Globus pallidus (tissue), 1 donor: ENCODE measurements at places on chromosomes 5 and 9.
A peak's percentile ranks its signal among the peaks of the same experiment; 100 is the strongest.

GRCh38 chr9:93066978-93067603 lies 8.6 kb downstream of the SUSD3 start:
- no peak for DNase-seq

DNA sequence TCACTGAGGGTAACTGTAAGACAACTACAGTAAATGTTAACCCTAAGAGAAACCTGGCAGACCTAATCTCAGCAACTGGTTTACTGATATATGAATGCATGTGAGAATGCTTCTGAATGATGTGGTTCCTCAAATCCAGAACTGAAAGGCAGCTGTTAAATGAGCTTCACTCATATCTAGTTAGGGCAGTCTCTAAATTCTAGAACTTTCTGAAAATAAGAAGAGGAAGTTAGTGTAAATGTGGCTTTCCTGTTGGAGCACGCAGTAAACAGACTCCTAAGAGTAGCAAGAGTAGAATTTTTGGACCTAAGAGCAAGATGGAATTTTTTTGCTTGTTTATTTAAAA lies 117.9 kb upstream of the KCNN2 start:
- DNase-seq = no peak

DNA sequence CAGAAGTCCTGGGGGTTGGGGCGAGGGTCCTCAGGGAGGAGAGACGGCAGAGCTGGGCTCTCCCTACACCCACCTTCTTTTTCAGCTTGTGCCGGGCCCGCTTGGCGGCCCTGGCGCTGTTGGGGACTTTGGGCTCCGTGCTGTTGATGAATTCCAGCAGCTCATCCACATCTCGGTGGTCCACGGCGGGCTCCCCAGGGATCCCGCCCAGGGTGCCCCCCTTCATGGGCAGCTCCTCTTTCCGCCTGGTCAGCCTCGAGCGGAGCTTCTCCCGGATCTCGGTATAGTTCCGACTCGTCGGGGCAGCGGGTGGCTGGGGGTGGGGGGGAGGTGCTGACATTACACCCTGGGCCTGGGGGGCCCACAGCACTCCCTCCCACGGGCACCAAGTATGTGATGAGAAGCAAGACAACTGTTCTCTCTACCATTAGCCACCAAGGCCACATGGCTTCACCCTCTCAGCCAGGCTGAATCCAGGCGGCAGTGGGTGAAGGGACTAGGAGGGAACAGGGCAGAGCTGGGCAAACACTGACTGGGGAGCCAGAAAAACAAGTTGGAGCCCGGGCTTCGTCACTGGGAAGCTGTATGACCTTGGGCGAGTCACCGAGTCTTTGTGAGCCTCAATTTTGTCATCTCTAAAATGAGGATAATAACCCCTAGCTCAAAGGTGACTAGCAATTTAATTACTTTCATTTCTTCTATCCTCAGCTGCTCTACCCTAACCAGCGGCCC lies 14.6 kb upstream of the DDX41 start:
- DNase-seq = no peak

DNA sequence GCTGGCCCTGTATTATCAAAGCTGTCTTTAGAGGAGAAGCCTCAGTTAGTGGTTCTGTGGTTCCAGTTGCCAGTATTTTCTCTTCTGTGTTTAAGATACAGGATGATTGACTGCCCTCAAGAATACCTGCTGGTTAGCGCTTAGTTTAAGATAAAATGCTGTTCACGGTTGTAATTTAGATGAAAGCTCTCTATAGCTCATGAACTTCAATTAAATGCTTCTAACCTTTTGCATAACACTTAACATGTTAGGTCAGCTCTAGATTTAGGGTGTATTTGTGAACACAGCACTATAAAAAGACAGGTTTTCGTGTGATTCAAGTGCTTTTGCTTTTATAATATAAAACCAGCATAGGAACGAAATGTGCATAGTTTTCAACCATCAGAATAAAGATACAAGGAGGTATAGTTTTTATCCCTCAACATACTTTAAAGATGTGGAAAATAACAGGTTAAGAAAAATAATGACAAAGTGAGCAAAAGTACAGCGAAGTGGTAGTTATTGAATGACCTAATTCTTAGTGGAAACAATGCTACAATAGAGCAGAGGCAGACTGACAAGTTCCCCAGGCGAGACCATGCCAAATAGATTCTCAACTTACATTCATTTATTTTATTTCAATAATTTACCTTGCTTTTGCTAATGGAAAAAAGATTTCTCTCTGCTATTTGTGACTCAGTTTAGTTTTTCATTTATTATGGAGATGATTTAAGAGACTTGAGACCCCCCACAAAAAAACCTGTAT lies 602.6 kb upstream of the DMAC1 start:
- DNase-seq = peak; percentile 63
